ENCODE measurements at places on chromosomes 11 and 22.
A peak's percentile ranks its signal among the peaks of the same experiment; 100 is the strongest.

DNA sequence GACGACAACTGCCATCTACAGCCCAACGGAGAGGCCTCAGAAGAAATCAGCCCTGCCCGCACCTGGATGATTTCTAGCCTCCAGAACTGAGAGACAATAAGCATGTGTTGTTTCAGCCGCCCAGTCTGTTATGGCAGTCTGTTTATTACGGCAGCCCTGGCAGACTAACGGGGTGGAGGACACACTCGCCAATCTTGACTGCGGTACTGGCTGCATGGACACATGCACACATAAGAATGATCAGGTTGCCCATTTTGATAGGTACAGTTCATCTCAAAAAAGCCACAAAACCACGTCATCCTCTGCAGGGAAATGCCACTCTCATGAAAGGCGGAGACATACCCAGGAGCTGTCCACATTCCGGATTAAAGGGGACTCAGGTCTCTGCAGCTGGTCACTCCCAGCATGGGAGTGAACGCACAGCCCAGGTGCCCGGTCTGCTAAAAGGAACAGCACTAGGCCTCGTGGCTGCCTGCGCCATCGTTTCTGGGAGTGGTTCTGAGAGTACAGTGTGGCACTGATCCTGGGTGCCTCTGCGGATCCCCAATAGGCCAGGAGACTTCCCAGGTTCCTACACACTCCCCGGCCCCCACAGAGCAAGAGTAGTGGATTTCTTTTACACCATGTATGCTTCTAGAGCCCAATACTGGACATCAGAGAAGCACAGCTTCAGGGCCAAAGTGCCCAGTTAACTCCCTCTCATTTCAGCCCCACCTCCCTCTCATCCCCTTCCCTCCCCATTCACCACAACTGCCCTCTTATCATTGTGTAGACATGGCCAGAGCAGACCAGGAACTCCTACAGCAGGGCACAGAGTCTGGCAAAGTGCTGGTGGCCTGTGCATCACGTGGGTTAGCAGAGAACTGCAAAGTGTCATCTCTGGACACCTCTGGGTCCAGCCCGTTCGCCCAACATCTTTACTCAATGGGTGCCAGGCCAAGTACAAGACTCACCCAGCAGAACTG, 11.7 kb upstream of the COMT start:
- DNase-seq: no peak

- no peak for DNase-seq
Measured at GRCh38 chr11:76388408-76388807, 7.3 kb downstream of the GVQW3 start.

DNA sequence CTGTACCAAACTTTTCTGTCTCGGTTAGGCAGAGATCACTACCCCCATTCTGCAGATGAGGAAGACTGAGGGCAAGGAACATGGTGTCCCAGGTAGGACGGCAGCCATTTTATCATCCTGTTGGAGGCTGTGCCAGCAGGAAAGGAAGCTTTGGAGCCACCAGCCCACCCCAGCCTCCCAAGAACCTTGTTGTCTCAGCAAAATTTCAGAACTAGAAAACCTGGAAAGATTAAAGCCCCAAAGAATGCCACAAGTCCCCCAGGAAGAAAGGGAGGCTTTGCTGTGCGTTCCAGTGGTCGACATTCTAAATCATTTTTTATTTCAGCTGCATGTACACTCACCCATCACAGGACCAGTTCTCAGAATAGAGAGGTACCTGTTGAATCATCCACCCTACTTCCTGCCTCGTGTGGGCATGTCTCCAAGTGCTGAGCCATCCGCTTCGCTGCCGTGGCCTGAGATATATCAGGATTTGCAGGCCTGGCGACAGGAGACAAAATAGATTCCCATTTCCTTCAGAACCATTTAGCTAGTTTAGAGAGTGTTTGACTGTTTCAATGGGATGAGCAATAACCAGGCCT, 13.0 kb upstream of the EIF3D start:
- peak; percentile 30 for DNase-seq

DNA sequence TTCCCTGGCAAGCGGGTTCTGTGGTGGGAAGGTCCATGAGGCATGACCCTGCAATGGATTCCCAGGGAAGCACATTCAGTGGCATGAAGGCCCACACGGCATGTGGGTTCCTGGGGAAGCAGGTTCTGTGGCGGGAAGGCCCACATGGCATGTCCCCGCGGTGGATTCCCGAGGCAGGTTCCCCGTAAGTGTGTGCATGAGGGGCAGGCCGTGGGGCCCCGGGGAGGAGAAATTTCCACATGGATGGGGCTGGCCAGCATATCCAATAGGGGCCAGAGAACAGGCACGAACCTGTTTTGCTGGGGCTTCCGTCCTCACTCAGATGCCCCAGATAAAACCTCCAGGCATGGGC, 83.7 kb downstream of the PHF21B start:
- no peak for DNase-seq

DNA sequence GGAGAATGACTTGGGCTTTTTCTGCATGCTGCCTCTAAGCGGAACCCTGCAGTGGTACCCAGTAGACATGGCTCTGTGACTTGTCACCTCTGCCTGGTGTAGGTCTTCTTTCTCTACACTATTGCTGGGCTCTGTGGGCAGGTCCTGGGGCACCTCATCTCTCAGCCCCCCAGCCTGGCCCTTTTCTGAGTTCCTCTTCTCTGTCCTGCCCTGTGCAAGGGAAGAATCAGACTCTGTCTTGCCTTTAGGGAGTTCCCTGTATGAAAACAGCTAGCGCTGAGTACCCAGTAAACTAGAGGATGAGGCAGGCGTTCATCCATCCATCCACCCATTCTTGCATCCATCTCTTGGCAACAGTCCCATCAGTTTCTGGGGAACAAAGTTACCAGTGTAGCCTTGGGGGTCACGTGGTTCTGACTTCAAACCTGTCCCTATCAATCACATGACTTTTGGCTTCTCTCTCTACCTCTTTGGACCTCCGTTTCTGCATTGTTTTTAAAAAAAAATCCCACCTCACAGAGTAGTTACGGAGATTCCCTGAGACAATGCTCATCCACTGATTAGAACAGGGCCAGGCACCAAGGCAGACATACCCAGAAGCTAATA, 86.4 kb upstream of the WNT11 start:
- DNase-seq: no peak

- no peak for DNase-seq
Measured at GRCh38 chr22:30348809-30349208, 7.9 kb downstream of the SF3A1 start.

GRCh38 chr22:24201681-24202614, 20.7 kb downstream of the SUSD2 start:
- no peak for DNase-seq

GRCh38 chr11:66937193-66937733, 20.9 kb downstream of the PC start:
- DNase-seq: no peak

- peak; percentile 65 for DNase-seq
Measured at GRCh38 chr11:9015677-9016076, 11.9 kb upstream of the NRIP3 start.

DNA sequence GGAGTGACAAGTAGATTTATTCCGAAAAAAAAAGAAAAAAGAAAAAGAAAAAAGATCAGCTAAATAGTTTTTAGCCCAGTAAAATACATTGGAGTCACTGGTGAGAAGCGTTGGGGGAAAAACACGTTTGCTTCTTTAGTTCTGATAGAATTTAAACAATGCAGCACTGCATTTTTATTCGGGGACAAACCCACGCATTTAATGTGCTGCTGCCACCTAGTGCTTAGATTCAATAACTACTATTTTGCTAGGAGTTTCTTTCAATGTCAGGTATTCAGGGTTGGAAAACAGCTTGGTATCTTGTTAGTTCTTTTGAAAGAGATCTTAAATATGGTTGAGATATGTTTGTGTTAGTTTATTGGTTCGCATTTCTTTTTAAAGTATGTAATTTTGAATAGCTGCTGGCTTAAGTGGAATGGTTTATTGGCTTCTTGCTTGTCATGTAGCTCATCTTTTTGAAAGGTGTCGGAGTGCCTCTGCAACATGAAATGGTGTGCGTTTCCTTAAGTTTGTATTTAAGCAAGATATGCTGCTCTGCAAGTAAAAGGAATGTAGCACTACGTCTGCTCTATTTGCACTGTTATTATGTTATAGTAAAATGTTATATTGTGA, 41.9 kb downstream of the SVIP start:
- DNase-seq: peak; percentile 2

DNA sequence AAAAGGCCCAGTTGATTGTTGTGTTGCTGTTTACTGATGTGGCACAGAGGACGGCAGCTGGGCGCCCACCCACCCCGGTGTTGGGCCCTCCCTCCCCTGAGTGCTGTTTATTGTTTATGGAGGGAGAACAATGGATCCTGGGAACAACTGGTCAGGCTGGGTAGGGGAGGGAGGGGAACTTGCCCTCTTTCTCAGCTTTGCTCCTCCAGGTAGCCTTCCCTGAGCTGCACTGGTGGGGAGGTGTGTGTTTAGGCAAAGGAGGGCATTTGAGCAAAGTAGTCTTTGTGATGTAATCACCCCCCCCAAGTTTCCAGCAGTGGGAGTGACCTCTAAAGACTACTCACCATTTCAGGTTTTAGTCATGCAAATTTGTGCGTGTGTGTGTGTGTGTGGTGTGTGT, 1035.3 kb downstream of the NTM start:
- DNase-seq: no peak

GRCh38 chr11:64339754-64340408, at the start of gene CCDC88B:
CCDC88B (plus strand) TSS chr11:64340204; CDS start chr11:64340267, 63 bp downstream.
- no peak for DNase-seq
